Fibroblast of pulmonary artery (primary cell): ENCODE measurements at places on chromosomes 3 and 15.

- DNase-seq, result no peak
Observed at GRCh38 chr3:121274411-121274810, 271.4 kb downstream of the POLQ start.

- no peak for DNase-seq
Observed at GRCh38 chr3:184927796-184928315, 115.9 kb downstream of the VPS8 start.

GRCh38 chr3:128619146-128619890, 31.3 kb downstream of the RPN1 start:
- DNase-seq, result peak; percentile 93

- DNase-seq, result no peak
Observed at GRCh38 chr15:52726195-52726594, 47.0 kb upstream of the ATOSA start.

DNA sequence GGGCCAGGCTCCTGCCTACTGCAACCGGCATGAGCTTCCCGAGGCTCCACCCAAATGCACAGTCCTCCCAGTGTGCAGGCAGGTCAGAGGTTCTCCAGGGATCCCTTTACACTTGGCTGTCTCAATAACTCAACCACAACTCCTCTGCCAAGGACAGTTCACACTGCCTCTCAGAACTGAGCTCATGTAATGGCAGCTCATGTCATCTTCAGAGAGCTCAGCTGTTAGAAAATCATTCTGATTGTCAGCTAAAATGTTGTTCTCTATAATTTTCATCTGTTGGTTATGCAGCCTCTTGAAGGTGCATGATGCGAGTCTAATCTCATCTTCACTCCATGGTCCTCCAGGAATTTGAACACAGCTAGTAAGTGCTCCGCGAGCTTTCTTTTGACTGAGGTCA, 76.7 kb downstream of the SST start:
- DNase-seq, result no peak

GRCh38 chr3:104503022-104503421, 863.7 kb upstream of the ALCAM start:
- no peak for DNase-seq

- no peak for DNase-seq
Observed at GRCh38 chr3:157793745-157794144, 290.5 kb upstream of the VEPH1 start.

GRCh38 chr3:72158639-72159326, 373.8 kb upstream of the PROK2 start:
- no peak for DNase-seq

- no peak for DNase-seq
Observed at GRCh38 chr3:36443028-36443686, 62.9 kb downstream of the STAC start.

DNA sequence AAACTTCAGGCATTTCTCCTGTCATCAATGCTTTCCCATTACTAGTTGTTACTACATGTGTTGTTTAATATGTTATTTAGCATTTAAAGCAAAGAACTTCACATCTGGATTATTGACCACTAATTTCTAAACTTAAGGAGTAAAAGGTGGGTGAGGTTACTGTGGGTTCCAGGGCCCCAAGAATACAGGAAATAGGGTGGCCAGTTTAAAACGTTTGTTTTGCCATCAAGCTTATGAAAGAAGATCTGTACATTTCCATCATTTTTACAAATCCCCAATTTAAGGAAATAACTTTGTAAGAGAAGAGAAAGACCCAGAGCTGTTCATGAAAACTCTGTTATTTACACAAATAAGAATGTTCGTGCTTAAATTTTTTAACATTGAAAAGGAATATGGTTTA, 54.5 kb upstream of the ACKR4 start:
- no peak for DNase-seq

GRCh38 chr15:93413745-93414144, 324.7 kb upstream of the RGMA start:
- no peak for DNase-seq

DNA sequence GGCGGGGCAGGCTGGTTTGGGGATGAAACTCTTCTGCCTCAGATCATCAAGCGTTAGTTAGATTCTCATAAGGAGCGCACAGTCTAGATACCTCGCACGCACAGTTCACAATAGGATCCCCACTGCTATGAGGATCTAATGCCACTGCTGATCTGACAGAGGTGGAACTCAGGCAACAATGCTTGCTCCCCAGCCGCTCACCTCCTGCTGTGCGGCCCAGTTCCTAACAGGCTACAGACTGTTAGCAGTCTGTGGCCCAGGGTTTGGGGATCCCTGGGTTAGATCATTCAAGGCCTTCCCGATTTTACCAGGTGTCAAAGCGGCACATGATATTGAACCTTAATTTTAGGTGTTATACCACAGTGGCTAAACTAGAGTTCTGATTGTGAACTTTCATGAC, 232.8 kb downstream of the UBE2E2 start:
- no peak for DNase-seq

DNA sequence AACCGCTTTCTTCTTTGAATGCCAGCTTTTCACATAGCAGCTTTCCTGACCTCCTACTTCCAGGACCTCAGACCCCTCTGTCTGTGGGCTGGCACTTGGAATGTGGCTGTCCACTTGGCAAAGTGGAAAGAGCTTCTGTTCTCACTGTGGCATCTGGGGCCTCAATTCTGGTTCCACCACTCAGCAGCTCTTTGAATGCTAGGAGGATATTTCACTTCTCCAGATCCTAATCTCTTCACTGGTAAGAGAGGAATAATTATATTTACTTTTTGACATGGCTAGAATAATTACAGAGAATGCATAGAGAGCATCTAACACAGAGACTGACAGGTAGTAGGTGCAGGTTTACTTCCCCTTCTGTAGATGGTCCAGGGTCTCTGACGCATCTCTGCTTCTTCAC, 405.9 kb downstream of the LPP start:
- no peak for DNase-seq

GRCh38 chr3:165196577-165197480, 645 bp upstream of the SLITRK3 start:
- no peak for DNase-seq

GRCh38 chr3:115693868-115694267, 70.6 kb downstream of the GAP43 start:
- no peak for DNase-seq

DNA sequence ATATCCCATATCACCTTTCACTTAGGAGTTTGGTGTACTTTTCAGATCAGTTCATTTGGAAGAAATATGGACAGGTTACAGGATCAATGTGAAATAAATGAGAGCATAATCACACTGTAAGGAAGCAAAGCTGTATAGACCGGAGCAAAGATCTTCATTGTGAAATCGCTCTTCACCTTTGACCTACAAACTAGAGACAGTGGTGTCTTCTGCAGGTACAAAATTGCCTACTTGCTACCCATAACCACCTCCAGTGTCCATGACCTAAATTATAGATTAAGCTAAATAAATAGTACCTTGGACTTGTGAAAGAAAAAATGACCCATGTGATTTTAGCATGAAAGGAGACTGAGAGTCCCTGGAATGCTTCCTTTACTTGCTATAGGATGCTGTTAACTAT, 379.5 kb upstream of the SUCLG2 start:
- no peak for DNase-seq

- no peak for DNase-seq
Observed at GRCh38 chr15:51692154-51692553, 10.9 kb downstream of the SCG3 start.

GRCh38 chr3:17687566-17687965, 54.9 kb downstream of the TBC1D5 start:
- DNase-seq, result no peak

DNA sequence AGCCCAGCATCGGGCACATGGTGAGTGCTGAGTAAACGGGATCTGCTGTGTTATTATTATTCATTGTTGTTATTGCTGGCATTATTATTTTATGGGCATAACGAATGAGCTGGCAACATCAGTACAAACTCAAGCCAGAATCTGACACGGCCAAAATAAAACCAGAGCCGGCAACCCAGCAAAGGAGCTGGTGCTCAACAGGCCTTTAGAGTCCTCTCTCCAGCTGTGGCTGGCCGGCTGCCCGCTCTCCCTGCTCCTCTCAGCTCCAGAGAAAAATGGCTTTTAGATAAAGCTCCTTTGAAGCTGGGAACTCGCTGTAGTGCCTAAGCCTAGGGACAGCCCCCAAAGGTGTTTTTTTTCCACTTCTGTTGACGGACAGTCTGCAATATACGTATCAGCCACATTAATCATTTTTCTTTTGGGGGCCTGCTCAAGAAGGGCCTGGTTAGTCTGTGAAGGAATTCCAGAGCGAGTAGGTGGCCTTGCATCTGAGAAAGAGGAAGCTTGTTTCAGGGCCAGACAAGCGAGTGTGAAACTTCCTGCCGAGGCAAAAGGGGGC, 193.9 kb upstream of the UBE2E1 start:
- DNase-seq, result peak; percentile 65

GRCh38 chr3:184414418-184415202, 34.8 kb downstream of the CHRD start:
- DNase-seq, result no peak

DNA sequence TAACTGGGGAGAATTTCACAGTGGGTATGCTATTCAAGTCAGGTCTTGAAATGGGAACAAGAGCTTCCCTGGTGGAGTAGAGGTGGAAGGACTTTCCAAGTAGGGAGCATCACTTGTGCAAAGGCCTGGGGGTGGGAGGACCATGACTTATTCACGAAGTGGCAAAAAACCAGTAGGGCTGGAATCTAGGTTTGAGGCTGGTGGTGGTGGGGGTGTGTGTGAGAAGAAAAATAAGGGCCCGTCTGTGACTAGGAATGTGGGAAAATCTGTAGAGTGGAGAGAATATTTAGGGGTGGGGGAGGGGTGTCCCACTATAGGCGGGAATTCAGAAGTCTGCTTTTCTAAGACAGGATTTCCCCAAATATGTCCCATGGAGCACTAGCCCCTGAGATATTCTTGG, 271.9 kb upstream of the TBL1XR1 start:
- DNase-seq, result no peak

DNA sequence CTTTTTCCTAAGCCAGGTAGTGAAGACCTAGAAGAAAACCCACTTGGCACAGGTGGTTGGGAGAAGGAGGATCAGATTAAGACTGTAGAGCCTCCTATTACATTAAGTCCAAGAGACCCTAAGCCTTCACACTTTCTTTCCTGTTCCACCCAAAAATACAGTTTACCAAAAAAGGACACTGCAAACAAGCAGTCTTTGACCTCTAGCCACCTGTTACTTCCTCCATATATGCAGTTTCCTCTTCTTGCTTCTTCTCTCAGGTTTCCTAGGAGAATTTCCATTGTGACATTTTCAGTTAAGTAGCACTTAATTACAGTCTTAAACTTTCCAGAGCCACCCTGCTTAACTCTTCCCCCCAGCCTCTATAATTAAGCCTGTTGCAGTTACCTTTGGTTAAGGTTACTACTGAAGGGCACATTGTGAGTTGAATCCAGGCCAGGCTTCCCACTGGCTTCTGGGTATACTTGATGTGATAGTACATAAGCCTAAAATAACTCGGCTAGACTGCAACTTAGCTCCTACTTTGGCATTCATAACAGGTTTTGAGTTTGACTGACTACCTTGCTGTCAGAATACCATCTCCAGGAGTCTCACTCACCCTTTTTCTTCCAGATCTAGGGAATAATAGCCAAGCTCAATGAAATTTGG, 114.2 kb upstream of the UMPS start:
- DNase-seq, result no peak

- no peak for DNase-seq
Observed at GRCh38 chr3:6825524-6825923, 35.4 kb upstream of the GRM7 start.

- no peak for DNase-seq
Observed at GRCh38 chr15:56207711-56208110, 36.0 kb downstream of the RFX7 start.

GRCh38 chr15:98850961-98851572, 156.5 kb downstream of the PGPEP1L start:
- DNase-seq, result peak; percentile 80

GRCh38 chr15:33392453-33392852, 81.7 kb downstream of the RYR3 start:
- DNase-seq, result no peak

- peak; percentile 5 for DNase-seq
Observed at GRCh38 chr3:102745881-102746280, 311.1 kb downstream of the ZPLD1 start.

DNA sequence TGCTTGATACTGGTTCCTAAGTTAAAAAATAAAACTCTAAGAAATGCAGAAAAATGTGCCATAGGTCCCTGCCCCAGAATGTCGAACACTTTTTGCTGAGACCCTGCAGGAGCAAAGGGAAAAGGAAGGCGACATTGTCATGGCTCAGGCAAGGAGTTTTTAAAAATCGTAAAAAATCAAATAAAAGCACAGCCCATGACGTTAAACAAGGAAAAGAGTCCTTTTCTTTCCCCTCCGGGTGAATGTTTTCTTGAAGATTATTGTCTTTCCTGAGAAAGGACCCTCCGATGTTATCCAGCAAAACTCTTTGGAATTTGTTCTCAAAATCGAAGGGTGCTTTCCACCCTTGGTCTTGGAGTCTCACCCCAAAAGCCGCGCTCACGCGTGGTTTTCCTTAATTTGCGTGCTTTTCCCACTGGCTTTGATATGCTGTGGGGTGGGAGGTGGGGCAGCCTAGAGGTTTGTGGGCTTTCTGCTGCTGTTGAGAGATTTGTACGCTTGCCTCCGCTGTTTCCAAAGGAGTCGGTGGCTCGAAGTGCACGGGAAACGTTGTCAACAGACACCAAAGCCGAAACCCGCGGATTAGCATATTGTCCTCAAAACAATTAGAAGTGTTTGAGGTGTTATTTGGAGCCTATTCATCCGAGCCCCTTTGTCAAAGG, 2.9 kb downstream of the SOX14 start:
- no peak for DNase-seq

DNA sequence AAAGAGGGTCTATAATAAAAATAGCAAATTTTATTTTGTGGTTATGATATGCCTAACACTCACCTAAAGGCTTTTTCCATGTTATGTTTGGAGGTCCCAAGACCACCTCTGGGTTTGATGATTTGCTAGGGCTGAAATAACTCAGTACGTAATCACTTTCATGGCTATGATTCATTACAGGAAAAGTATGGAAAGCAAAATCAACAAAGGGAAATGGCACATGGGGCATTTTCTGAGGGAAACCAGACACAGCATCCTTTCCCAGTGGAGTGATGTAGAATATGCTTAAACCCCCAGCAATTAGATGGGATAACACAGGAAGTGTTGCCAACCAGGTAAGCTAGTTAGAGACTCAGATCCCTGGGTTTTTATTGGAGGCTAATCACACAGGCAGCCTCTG, 701.6 kb upstream of the CBLB start:
- DNase-seq, result no peak

- DNase-seq, result no peak
Observed at GRCh38 chr15:98390946-98391530, 257.3 kb upstream of the IGF1R start.

DNA sequence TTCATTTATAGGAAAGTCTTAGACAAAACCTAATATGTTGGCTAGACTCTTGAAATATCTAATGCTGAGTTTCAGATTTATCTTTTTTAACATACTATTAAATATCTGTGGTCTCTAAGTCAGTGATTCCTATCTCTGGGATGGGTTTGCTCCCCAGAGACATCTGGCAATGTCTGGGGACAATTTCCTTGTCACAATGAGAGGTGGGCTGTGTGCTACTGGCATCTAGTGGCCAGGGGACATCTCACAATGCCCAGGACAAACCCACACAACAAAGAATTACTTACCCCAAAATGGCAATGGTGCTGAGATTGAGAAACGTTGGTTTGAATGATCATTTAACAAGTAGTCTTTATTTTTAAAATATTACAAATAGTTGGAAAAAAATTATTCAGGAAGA, 602.1 kb downstream of the MAGI1 start:
- DNase-seq, result peak; percentile 20
